ENCODE measurements at places on chromosomes 7 and 10.

DNA sequence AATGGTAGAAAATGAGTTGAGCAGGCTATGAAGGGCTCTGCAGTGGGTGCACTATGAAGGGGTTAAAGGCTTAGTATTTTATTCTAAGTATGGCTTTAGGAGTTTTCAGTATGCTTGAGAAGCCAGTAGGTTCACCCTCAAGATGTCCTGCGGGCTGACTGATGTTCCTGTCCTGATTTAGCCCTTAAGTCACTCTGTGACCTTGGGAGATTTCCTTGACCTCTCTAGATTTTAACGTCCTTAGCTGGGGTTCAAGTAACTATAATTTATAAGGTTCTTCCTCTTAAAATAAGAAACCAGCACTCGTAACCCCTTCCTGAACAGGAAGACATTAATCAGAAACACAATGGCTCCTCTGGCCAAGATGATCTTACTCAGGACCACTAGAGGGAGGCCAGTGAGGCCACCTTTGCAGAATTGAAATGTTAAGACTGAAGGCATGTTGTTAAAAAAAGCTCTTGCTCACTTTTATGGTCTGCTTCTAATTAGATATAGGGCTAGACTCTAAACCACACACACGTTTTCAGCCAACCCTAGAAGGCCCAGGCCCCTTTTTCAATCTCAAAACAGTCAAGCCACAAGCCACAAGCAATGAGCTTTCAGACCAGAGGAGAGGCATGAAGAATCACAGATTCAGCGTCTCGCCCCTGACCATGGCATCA, 41.9 kb downstream of the CDK1 start:
- no peak for DNase-seq

DNA sequence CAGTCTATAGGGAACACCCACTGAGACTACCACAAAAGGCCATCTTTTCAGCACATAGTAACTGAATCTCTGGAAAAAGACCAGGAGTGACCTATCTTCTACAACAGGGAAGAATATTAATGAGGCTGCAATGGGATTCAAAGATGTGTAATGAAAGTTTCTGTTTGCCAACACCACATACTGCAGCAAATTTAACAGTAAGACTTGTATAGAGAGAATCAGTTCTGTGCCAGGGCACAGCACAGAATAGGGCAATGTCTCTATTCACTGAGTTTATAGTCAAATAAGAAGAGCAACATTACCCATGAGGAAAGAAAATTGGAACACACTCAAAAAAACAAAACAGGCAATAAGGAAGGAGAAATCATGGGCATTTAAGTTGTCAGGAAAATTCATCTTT, 91.4 kb upstream of the PTN start:
- no peak for DNase-seq

- no peak for DNase-seq
Measured at GRCh38 chr10:113168584-113168983, 218.5 kb downstream of the TCF7L2 start.

- DNase-seq: no peak
Measured at GRCh38 chr7:42621543-42622219, 290.2 kb downstream of the C7orf25 start.

DNA sequence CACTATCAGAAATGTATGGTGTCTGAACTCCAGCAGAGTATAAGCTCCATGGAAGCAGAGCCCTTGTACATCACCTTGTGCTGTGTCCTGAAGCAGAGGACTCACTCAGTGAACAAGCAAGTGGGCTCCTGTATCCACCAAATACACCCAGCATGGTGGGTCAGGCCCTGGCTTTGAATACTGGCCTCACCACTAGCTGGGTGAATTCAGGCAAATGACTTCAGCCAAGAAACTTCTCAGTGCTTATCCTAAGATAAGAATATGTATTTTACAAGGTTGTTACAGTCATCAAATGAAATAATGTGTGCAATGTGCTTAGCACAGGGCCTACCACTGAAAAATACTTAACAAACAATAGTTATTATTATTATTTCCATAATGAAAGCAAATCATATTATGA, 62.6 kb downstream of the CALD1 start:
- no peak for DNase-seq

GRCh38 chr10:57362811-57363210, 904.9 kb downstream of the IPMK start:
- no peak for DNase-seq

GRCh38 chr7:79912213-79912633, 222.4 kb upstream of the GNAI1 start:
- DNase-seq: no peak

- DNase-seq: no peak
Measured at GRCh38 chr10:18497806-18498369, 153.5 kb downstream of the NSUN6 start.

DNA sequence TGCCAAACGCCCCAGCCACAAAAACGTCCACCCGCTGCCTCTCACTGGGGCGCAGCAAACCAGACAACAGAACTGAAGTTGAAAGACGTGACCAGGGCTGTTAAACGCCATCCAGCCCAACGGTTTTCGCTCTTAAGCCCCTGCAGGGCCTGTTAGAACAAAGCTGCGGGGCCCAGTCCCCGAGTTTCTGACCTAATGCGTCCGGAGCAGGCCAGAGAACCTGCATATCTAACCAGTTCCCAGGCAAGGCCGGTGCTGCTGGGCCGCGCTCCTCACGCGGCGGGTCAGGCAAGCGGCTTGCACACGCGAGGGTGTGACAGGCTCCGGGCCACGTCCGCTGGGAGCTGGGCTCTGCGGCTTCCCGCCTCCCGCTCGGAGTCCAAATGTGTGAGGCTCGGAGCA, 87.0 kb downstream of the PTPRN2 start:
- DNase-seq: no peak

- DNase-seq: no peak
Measured at GRCh38 chr7:75967487-75967997, 26.9 kb downstream of the TMEM120A start.

DNA sequence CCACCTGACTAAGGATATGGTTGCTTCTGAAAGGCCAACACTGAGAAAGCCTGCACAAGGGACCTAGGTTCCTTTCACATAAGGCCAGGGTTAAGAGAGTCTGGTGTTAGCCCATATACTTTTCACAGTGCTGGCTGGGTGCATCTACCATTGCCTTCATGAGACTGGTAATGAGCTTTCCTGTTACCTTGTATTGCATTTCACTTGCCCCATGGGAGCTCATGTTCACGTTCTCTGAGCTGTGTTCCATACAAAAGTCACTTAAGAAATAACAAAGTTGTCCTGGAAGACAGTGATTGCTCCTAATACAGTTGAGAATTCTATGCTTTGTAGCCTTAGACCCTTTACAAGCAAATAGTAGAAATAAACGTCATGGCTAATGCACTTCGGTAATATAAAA, 337.8 kb upstream of the TEX47 start:
- DNase-seq: no peak

- DNase-seq: no peak
Measured at GRCh38 chr7:87330316-87330715, 15.1 kb upstream of the CROT start.

DNA sequence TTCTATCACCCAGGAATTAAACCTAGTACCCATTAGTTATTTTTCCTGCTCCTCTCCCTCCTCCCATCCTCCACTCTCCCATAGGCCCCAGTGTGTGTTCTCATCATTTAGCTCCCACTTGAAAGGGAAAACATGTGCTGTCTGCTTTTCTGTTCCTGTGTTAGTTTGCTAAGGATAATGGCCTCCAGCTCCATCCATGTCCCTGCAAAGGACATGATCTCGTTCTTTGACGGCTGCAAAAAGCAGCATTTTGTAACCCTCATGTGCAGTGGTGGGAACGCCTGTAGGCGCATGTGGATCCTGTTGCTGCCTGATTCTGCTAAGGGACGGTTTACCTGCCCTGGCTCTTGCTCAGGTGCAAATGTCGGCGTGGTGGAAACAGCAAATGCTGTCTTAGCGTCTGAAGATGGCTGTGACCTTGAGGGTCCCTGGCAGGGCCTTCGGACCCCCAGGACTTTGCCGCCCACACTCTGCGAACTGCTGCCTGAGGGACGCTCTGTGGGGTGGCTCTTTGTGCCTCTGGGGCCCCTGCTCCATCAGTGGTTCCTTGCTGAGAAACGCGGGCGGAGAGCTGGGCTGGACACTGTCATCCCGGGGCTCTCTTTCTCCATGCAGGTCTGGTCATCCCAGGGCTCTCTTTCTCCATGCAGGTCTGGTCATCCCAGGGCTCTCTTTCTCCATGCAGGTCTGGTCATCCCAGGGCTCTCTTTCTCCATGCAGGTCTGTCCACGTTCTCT, 5.6 kb upstream of the MTG1 start:
- no peak for DNase-seq

- no peak for DNase-seq
Measured at GRCh38 chr10:124388476-124388822, 30.3 kb downstream of the OAT start.

DNA sequence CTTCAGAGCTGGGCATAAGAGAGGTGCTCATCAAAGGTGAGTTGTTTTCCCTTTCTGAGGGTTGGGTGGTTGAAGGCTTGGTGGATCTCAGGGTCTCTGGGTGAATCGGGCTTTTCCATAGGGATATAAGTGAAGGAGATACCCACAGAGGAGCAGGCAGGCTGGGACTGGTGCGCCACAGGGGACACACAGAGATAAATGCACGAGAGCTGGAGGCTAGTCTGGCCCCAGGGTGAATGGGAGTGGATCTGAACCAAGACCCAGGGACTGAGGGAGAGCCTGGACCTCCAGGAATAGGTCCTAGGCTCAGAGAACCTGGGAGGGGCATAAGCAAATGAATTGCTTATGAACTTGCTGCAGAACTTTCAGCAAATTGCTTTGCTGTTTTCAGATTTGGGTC, 61.5 kb downstream of the LRRC18 start:
- no peak for DNase-seq

DNA sequence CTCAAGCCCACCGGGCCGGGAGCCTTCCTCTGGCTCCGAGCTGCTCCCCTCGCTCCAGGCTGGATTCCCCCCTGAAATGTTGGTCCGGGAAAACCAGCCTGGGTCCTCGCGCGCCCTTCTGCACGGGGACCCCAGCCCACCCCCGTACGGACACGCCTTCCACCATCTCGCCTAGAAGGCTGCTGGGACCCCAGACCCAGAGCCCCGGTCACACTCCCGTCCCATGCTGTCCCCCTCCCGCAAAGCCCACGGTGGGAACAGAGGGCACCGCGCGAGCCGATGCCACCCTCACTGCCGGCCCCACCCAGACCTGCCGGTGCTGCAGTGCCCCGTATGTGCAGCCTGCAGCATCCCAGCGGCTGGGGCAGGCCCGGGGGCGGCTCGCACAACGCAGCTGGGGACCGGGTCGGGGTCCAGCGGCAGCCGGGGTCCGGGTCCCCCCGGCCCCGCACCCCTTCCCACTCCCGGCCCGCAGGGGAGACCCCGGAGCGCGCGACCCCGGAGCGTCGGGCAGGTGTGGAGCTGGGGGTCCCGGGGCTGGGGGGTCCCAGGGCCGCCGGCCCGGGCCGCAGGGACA, 871 bp downstream of the SPOCK2 start:
- DNase-seq: peak; percentile 28

DNA sequence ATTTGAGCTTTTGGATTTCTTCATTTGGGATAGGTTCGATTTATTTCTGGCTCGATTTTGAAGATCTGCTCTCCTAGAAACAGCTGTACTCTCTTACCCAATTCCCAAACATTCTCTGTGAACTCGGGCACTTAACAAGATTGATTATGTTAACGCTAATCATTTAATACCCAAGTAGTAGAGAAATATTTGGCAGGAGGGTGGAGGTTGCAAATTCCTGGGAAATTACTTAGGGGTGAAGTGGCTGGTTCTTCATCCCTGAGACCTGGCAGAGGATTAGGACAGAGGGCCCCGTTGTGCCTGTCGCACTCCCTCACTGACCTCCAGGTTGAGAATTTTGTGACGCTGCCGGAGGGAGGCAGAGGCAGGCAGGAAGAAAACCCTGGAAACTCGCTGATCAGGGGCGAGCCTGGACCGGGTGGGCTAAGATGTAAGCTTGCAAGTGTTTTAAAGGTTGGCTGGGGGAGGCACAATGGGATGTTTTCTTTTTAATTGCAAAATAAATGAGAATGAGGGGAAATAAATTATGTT, 182.6 kb downstream of the TCF7L2 start:
- DNase-seq: no peak

DNA sequence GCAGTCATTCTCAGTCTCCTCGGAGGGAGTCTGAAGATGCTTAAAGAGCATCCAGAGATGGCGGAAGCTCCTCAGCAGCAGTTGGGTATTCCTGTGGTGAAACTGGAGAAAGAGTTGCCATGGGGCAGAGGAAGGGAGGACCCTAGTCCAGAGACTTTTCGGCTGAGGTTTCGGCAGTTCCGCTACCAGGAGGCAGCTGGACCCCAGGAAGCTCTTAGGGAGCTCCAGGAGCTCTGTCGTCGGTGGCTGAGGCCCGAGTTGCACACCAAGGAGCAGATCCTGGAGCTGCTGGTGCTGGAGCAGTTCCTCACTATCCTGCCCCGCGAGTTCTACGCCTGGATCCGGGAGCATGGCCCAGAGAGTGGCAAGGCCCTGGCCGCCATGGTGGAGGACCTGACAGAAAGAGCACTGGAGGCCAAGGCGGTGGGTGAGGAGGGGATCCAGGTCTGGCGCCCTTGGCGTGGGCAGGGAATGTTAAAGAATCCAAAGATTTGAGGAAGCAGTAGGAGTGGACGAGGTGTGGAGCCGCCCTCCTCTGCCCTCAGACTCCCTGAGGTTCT, 2.9 kb downstream of the ZSCAN25 start:
- no peak for DNase-seq

GRCh38 chr10:30433306-30433729, 666 bp upstream of the MAP3K8 start:
- DNase-seq: no peak

- DNase-seq: no peak
Measured at GRCh38 chr10:103555325-103555649, 61.8 kb downstream of the NEURL1 start.

DNA sequence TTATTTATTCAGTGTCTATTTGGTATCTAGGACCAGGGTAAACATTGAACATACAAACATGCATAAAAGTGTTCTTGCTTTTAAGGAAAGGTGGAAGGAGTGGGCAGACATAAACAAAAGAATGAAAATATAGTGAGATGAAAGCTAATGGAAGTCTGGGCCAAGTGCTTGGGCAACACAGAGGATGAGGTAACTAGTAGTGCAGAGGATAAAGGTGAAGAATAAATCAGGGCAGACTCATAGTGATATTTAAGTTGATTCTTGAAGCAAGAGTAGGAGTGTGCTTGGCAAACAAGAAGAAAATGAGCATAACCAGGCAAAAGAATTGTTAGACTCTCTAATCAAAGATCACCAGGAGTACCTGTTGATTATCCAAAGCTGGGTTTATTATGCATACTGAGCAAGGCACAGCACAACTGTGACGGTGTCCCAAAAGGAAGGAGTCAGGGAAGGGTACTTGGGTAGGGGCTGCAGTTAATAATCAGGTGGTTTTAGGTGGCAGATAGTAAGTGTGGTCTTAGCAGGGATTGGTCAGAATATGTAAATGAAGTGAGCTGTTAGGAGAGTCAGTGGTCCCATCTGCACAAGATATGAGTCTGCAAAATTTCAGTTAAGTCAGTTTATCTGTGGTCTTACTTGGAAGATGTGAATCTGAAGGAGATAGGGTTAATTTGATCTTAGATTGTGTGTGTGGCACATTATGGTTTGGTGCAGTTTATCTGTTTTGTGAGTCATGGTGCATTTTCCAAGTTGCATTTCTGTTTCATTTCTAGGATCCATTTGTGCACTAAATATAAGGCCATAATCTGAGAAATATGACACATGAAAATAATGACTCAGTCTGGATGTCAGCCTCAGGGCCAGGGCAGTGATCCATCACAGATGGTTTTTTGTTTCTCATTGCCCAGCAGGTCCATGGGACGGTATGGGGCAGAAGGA, 30.6 kb upstream of the TAX1BP1 start:
- no peak for DNase-seq

GRCh38 chr7:20721086-20721810, 65.4 kb downstream of the SP8 start:
- DNase-seq: no peak

Measured in activated gamma-delta T cell (primary cell).